AG08395 (cell line): ENCODE measurements at places on chromosomes 12 and 14.

- DNase-seq, result no peak
These were observed 69.3 kb upstream of the VSX2 start for GRCh38 chr14:74169906-74170305.

- DNase-seq, result no peak
These were observed 31.4 kb upstream of the SLC35F4 start for GRCh38 chr14:57897144-57897748.

DNA sequence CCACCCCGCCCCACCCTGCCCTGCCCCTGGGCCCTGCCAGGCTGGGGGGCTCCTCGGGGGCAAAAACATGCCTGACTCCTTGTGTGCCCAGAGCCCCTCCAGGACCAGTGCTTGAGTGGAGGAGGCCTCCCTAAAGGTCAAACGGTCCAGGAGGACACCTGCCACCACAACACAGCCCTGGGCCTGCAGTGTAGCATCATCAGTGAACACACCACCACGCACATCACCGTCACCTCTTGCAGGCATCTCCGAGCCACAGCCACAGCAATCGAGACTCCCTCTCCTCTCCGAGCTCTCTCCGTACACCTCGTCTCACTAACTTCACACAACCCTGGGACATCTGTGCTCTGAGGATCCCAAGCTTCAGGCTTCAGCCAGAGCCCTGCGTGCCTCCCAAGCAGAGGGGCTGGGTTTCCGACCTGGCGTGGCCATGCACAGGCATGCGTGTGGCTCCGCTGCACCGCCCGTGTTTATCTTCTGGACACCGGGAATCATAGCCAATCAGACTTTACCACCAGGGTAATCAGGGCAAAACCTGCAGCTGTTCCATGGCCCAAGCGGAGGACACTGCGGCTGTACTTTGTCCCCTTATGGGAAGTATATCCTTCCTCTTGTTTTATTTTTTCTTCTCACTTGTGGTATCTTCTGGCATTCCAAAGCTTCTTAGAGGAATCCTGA, 6.2 kb upstream of the DIO3 start:
- DNase-seq, result no peak

- DNase-seq, result no peak
These were observed 20.6 kb upstream of the BDKRB1 start for GRCh38 chr14:96235426-96235825.
